ENCODE measurements at places on chromosomes 5 and 9. TPM values are rescaled to one million over a fixed set of nuclear protein-coding genes. Genes with fewer than 3 reads are reported as not detected.

- no peak for DNase-seq
- no peaks in the 10 kb centered on the region for H3K27me3 ChIP-seq
Observed at GRCh38 chr5:108481355-108481931, 99.5 kb upstream of the FBXL17 start.

GRCh38 chr5:72649449-72649848 is 142.2 kb upstream of the ZNF366 start:
- peak; percentile 26 for DNase-seq
- H3K27me3 ChIP-seq = no peaks in the 10 kb centered on the region

GRCh38 chr9:76573905-76574760 is 115.2 kb downstream of the GCNT1 start:
- no peak overlapping the region for H3K4me3 ChIP-seq
- no peaks in the 10 kb centered on the region for H3K36me3 ChIP-seq
- H3K27me3 ChIP-seq = no peaks in the 10 kb centered on the region
- H3K4me1 ChIP-seq = peaks cover 6% of the 10 kb centered on the region
- DNase-seq = no peak
- H3K27ac ChIP-seq = peak overlapping the region; percentile 29

DNA sequence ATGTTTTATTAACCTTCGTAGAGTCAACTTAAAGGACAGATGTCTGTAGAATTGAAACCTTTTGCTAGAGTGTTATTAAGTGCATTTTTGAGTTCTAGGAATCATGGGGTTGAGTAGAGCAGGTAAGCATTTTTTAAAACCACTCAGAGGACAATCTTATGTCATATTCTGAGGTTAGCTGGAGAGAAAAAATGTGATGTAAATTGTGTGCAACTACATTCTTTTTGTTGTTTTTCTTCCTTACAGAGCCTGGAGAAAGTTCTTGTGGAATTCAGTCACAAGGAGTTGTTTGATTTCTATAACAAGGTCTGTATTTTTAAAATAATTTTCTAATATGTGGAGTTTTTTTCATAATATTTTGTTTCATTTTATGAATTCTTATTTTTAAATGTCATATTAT is 206.4 kb downstream of the COMMD10 start:
- no peak for DNase-seq
- H3K4me3 ChIP-seq = no peak overlapping the region
- no peak overlapping the region for H3K27ac ChIP-seq
- H3K4me1 ChIP-seq = no peaks in the 10 kb centered on the region
- H3K36me3 ChIP-seq = peaks cover 8% of the 10 kb centered on the region
- no peaks in the 10 kb centered on the region for H3K27me3 ChIP-seq

DNA sequence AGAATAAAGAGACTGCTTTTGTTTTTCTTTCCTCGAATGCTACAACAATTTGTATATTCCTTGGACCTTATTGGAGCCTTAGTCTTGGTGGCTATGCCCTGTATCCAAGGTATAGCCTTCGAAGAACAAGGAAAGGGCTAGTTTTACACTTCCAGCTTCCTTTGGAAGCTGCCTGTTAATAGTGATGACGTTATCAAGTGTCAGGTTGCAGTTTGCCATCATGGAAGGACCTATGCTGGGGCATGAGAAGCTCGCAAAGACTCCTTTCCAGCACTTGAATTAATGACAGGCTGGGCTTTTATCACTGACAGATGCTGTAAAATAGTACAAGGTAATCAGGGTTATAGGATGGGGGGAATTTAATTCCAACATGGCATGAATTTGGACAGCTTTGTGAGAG is 157.9 kb downstream of the KDM4C start:
- H3K27ac ChIP-seq = no peak overlapping the region
- H3K4me3 ChIP-seq = no peak overlapping the region

GRCh38 chr9:6382681-6383080 is 30.3 kb upstream of the UHRF2 start:
- H3K36me3 ChIP-seq = no peaks in the 10 kb centered on the region
- H3K4me3 ChIP-seq = no peak overlapping the region
- no peaks in the 10 kb centered on the region for H3K27me3 ChIP-seq
- H3K4me1 ChIP-seq = no peaks in the 10 kb centered on the region
- no peak overlapping the region for H3K27ac ChIP-seq

- H3K27ac ChIP-seq = no peak overlapping the region
- H3K4me1 ChIP-seq = peaks cover 4% of the 10 kb centered on the region
- H3K36me3 ChIP-seq = no peaks in the 10 kb centered on the region
- no peak for DNase-seq
- H3K27me3 ChIP-seq = no peaks in the 10 kb centered on the region
Observed at GRCh38 chr5:36880761-36881160, 4.2 kb downstream of the NIPBL start.

DNA sequence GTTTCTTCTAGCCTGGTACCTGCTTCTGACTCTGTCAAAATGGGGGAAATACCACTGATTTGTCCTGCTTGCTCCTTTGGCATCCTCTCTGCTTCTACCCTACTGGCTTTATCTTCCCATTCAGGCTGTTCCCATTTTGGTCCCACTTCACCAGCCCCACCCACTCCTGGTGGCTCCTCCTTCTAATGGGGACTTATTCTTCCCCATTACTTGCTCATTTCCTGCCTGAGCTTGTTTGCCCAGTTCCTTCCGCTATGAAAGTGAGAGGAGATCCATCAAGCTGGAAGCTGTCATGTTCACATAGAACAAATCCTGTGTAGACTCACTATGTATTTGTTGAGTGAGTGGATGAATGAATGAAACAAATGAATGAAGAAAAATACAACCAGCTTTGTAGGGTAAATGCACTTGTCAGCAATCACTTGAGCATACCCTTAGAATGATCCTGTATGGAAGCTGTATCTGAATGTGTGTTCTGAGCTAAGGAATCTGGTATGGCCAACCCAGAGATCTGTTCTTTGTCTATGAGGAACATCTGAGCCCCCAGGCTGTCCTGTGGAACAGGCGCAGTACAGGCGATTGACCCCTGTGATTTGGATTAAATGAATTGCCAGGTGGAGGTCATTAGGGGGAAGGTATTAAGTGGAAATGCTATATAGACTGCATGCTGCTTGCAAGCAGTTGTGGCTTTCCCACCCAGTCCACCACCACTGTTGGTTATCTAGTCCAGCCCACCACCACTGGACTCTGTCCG is 89.5 kb downstream of the APBA1 start:
- H3K4me3 ChIP-seq = no peak overlapping the region
- H3K27ac ChIP-seq = no peak overlapping the region
- H3K27me3 ChIP-seq = no peaks in the 10 kb centered on the region
- DNase-seq = no peak
- no peaks in the 10 kb centered on the region for H3K36me3 ChIP-seq

DNA sequence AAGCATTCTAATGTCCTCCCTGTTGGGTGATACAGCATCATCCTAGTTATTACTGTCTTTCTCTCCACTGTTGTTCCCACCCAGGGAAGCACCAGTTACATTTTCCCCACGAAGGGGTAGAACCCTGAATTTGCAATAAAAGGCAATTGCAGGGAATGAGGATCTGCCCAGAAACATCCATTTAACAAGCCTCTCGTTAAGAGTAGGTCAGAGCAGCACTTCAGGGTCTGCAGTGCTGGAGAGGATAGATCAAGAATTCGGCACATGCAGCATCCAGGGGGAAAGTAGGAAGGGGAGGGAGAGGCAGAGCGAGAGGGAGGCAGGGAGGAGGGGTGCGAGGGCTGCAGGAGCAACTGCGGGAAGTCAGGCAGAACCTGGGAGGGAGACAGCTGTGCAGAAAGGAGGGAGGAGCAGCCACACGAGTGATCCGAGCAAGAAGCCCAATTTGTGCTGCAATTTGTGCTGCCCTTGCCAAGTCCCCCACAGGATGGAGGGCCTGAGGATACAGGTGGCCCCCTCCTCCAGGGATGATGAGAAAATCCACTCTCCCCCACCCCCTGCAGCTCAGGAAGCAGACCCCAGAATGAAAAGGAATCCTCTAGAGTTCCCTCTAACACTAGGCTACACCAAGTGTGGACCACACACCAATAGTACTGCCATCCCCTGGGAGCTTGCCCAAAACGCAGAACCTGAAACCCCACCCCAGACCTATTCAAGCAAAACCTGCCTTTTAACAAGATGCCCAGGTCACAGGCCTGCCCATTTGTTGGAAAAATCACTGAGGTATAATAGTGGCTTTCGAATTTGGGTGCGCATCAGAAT is 62.2 kb downstream of the EPB41L4B start:
- peaks cover 14% of the 10 kb centered on the region for H3K4me1 ChIP-seq
- no peak for DNase-seq
- no peaks in the 10 kb centered on the region for H3K27me3 ChIP-seq
- no peak overlapping the region for H3K4me3 ChIP-seq
- H3K27ac ChIP-seq = no peak overlapping the region

- no peak overlapping the region for H3K27ac ChIP-seq
- no peak for DNase-seq
- no peak overlapping the region for H3K4me3 ChIP-seq
- H3K4me1 ChIP-seq = no peaks in the 10 kb centered on the region
Observed at GRCh38 chr9:36843964-36844363, 190.1 kb downstream of the PAX5 start.

DNA sequence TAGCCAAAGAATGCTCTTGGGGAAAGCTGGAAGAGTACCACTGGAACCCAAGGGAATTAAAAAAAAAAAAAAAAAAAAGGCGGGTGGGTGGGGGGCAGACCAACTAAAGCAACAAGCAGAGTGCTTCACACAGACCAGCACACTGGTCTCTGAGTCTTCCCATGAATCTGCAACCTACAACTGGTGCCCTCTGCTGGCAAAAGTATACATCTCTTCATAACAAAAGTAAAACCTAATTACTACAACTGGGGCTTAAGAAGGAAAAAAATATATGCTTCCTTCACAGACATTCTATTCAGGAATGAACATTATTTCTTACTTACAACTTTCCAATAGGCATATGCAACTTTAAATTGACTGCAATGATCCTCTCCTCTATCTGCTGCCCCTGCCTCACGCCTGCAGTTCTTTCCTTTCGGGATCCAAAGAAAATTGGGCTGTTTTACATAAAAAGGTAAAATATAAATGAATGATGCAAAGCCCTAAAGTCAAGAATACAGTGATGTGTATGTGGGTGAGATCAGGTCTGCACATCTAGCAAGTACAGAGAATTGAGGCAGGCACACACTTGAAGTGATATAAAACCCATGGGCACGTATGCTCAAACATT is 7.2 kb upstream of the KLHL3 start:
- no peak overlapping the region for H3K27ac ChIP-seq
- DNase-seq = peak; percentile 40
- peaks cover 4% of the 10 kb centered on the region for H3K4me1 ChIP-seq
- H3K36me3 ChIP-seq = no peaks in the 10 kb centered on the region

DNA sequence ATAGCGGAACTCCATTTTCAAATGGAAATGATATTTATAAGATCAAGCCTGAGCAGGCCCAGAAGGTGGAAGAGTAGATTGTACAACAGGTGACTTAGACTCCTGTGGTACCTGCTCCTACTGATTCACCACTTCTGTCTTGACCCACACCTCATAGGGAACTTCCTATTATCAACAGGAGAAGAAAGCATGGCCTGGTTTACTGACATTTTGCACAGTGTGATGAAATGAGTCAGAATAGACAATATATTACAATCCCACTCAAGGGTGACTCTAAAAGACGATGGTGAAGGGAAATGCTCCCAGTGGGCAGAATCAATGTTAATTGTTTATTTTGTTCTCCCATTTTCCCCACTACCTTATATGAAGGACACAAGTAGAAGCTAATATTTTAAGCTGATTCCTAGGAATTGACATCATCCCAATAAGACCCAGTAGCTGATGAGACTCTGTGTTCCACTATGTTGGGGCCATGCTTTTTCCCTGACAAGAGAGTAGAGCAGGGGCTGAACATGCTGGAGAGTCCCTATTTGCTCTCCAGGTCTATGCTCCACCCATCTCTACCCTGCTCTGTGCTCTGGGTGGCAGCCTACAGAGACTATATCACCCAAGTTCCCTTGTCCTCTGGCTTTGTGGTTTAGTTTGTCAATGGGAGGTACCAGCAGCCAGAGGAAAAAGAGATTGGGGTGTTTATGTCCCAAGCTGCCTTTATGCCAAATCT is 163.4 kb upstream of the FSTL4 start:
- no peak overlapping the region for H3K4me3 ChIP-seq
- no peak for DNase-seq
- H3K27ac ChIP-seq = no peak overlapping the region
- H3K4me1 ChIP-seq = no peaks in the 10 kb centered on the region

DNA sequence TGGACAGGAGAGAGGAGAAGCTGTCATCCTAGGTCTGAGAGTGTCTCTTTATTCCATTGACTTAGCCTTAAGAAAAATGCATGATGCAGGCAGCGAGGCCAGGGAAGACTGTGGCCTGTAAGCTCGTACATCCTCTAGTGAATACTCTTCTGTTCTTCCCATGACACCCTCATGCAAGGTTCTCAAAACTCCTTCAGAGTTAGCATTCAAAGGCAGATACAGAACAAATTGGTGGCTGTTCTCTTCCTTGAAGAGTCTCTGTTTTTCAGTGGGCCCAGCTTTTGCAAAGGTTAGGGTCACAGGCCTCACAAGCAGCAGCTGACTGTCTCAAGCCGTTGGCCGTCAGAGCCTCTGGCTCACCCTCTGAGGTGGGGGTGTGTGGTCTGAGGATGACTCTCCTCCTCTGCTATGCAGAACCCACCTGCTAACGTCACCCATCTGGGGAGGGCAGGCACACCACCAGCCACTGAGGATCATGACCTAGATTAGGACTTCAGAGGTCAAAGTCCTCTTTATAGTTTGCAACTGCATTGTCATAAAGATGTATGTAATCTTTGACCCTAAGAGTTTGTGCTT is 15.1 kb downstream of the ADCY2 start:
- peaks cover 4% of the 10 kb centered on the region for H3K4me1 ChIP-seq
- no peak overlapping the region for H3K4me3 ChIP-seq
- H3K27ac ChIP-seq = no peak overlapping the region
- H3K27me3 ChIP-seq = no peaks in the 10 kb centered on the region
- no peaks in the 10 kb centered on the region for H3K36me3 ChIP-seq
- no peak for DNase-seq

DNA sequence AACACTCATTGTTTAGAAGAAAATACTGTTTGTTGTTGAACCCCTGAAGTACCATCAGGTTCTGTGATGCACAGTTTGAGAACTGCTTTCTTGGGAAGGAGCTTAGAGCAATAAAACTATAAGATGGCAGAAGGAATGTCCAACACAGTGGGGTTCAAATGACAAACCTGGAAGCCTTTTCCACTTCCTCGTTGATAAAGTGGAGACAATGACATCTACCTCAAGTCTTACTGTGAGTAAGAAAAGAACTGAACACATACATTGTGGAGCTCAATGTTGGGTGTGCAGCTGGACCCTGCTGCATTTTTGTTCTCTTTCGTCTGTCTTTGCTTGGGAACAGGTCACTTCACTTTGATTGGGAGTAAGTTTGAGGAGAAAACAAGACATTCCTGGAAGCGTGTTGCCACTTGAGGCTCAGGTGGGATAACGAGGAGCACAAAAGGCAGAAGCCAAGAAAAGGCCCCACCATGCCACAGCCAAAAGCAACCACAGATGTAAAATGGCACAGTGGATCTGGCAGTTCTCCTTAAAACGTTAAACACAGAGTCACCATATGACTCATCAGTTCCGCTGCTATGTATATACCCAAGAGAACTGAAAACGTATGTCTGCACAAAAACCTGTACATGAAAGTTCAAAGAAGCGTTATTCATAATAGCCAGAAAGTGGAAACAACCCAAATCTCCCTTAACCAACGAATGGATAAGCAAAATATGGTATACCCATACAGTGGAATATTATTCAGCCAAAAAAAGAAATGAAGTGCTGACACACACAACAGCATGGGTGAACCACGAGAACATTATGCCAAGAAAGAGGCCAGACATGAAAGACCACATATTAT is 42.9 kb upstream of the SUB1 start:
- no peaks in the 10 kb centered on the region for H3K27me3 ChIP-seq
- DNase-seq = no peak
- H3K4me3 ChIP-seq = no peak overlapping the region
- no peaks in the 10 kb centered on the region for H3K36me3 ChIP-seq
- H3K27ac ChIP-seq = no peak overlapping the region
- H3K4me1 ChIP-seq = no peaks in the 10 kb centered on the region

The FNIP1 gene
- total RNA-seq = 18.1 TPM

The BASP1 gene
- 15.1 TPM for total RNA-seq

The ZNF346 gene
- total RNA-seq = 18.1 TPM

The COL15A1 gene
- 108 TPM for total RNA-seq
